ENCODE measurements at places on chromosomes 4 and X.
A peak's percentile ranks its signal among the peaks of the same experiment; 100 is the strongest.

GRCh38 chrX:78333521-78333920 lies 6.1 kb upstream of the CYSLTR1 start:
- no peak for DNase-seq

- DNase-seq: no peak
These were observed 45.9 kb downstream of the GAK start for GRCh38 chr4:886244-886643.

DNA sequence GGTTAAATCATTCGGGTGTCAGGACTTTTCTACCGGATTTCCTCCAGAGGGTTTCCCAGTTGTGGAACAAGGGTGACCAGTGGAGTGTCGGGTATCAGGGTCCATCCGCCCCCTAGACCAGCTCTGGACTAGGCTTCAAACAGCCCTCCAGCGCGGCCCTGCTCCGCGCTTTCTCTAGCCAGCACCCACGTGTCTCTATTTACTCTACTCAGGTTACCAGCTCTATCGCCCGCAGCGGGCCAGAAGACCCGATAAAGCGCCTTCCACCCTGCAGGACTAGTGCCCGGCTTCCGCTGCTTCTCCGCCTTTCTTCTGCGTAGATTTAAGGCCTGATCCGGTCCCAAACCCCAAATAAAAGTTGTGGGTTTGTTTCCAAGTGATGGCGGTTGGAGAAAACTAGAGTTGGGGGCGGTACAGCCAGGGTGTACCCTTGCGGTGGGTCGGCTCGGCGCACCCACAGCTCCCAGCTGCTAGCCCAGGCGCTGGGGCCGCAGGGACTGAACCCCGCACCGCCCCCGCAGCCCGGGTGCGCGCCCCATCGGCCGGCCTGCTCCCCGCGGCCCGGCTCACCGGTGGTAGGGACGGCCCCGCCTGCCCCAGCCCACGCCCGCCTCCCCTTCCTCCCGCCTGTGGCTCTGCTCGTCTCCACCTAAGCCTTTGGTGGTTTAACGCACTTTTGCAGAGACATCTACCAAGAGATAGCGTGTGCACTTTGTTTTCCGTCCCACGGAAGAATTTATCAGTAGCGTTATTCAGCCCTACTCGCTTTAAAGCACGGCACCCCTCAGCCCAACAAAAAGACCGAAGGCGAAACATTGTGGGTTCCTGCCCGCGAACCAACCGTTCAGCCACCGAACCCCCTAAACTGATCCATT lies 2.1 kb downstream of the LEF1 start:
- no peak for DNase-seq

- DNase-seq: peak; percentile 30
These were observed 469.0 kb upstream of the BOD1L1 start for GRCh38 chr4:14096396-14096965.

DNA sequence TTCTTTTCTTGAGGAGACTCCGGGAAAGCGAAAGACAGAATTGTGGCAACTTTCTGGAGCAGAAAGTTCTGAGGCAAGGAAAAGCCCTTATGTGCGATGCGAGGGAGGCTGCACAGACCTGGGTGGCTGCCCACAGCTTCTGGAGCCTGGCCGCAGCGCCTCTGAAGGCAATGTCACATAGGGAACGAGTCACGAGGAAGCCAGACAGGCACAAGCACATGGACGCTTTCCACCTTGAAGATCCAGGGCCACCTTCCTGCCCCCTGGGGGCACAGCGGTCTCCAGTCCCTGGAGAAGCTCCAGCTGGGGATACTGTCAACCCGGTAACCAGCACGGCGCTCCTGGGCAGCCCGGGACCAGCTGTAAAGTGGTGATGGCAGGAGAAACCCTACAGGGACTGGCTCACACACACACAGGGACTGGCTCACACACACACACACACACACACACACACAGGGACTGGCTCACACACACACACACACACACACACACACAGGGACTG lies 69.8 kb downstream of the MTNR1A start:
- DNase-seq: no peak

DNA sequence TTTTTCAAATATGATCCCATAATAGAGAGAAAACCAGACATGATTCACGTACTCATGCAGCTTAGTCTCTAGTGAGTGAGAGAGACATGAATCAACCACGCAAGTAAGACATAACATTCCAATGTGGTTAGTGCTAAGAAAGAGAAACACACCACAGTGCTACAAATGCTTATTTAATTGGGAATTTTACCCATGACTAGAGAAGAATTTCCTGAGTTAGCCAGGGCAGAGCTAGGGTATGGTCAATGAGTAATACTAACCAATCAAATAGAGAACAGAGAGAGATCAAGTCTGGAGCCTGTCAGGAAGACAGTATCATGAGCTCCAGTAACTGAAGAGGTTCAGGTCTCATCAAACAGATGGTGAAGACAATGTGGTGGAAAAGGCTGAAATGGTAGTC lies 495.2 kb downstream of the PDGFC start:
- peak; percentile 90 for DNase-seq

Measured in GM04504 (cell line).